ENCODE measurements at places on chromosomes 7 and 10.

DNA sequence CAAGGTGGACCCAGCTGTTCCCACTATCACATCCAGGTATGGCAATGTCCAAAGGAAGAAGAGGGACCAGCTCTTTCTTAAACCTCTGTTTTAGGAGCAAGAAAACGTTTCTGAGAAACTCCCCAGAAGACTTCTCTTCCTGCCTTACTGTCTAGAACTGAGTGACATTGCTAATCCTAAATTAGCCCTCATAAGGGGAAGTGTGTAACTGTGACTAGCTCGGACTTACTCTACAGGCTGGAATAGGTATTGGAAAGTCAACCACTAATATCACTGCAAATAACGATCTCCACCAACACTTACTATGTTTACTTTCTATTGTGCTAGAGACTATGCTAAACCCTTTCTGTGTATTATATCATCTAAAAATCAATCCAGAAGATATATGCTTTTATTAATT, 49.9 kb upstream of the RELN start:
- no peak for DNase-seq

DNA sequence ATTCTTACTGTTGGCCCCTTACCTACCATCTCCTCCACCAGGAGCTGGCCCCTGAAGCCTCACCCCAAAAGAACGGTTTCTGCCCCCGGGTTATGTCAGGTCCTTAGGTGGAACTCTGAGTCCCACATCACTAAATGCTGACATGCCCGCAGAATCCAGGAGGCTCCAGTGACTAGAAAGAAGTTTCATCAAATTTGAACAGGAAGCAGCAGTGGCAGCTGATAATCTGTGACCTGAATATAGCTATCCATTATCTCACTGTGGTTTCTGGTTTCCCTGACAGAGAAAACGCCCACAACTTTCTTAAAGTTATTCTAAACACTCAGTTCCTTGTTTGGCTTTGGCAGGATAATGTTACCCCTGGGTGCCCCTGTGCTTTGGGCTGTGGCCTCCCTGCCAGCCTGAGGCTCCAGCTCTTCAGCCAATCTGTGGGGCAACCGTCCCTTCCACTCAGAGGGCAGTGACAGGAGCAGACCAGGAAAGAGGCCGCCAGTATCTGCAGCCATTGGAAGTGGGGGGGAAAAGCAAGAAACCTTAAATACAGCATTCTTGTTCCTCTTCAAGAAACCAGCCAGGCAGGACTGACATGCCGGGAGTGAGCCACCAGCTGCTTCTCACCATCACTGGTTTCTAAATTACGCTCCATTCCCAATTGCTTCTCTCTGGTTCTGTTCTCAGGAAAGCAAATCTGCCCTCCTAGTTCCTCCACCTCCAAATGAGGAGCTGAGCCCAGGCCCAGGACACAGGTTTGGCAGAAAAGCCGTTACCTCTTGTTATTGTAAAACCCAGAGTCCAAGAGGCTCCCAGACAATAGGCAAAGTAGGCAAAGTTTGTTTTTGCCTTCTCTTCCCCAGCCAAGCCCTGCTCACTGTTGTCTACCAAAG, 41.2 kb upstream of the VCL start:
- DNase-seq = no peak

GRCh38 chr7:5702876-5703571, 78.4 kb downstream of the RNF216 start:
- no peak for DNase-seq

DNA sequence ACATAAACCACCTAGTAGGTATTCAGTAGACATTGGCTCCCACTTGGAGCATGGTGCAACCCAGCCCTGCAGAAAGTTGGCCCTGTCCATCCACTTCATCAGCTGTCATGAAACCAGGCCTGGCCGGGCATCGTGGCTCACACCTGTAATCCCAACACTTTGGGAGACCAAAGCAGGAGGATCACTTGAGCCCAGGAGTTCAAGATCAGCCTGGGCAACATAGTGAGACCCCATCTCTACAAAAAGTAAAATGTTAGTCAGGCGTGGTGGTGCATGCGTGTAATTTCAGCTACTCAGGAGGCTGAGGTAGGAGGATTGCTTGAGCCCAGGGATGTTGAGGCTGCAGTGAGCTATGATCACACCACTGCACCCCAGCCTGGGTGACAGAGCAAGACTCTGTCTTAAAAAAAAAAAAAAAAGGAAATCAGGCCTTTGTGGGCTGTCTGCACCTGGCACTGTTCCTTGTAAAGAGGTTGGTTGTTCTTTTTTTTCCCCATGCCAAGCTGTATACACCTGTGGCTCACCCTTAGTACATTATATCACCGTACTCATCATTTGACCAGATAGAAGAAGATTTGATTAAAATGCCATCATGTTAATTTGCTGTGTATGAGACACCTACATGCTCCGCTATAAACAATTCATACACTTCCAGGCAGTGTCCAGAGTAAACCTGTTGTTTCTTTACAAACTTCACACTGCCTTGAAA, 45.4 kb upstream of the GRID1 start:
- no peak for DNase-seq

DNA sequence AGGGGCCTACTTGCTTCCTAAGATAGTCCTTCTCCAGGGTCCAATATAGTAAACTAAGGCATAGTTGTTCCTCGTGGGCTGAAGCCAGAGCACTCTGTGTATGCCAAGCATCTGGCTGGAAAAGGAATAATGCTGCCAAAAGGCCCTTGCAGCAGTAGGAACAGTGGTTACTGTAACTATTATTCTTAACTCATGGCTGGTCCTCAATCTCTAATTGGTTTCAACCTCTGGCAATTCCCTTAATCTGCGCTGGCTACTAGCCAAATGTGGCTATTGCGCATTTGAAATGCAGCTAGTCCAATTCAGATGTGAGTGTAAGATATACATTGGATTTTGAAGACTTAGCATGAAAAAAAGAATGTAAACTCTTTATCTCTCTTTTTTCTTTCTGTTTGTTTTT, 27.8 kb upstream of the LBX1 start:
- DNase-seq = no peak

DNA sequence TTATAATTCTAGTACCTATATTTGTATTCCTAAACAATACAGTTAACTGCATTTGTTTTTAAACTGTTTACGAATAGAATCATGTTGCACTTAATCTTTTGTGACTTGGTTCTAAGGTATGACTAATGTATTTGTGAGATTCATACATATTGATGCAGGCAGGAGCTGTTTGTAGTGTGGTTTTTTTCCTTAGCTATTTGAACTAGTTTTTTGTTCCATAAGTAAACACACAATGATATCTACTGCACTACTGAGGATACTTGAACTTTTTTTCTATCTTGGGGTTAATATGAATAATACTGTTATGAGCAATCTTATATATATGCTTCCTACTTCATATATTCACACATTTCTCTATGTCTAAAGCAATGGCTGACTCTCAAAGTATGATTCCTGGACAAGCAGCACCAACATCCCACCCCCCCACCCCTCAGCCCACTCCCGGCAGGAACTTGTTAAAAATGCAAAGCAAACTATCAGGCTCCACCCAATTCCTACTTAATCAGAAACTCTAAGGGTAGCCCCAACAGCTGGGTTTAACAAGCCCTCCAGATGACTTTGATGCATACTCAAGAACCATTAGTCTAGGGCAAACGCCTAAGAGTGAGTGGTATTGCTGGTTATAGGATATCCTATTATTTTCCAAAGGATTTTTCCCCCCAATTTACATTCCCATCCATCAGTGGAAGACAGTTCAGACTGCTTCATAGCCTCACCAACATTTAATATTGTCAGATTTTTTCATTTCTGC, 25.8 kb downstream of the BRAF start:
- DNase-seq = no peak

DNA sequence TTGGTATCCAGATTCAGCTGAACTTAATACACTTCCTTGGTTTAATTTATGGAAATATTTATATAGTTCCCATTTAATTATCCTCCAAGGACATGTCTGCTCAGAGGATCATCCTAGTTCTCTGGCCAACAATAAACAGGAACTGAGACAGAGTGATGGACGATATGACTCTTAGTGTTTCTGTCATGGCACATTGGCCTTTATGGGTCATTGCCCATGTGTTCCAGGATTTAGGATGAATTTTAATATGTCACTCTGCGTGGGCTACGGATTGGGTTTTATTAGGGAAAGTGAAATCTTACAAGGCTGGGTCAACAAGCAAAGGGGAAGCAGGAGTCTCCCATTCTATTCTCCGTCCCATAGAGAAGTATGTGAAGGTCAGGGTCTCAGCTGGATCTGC, 18.8 kb upstream of the TNPO3 start:
- no peak for DNase-seq

GRCh38 chr7:74042746-74043522, 15.0 kb downstream of the ELN start:
- DNase-seq = no peak

GRCh38 chr7:123725586-123726171, 23.1 kb downstream of the WASL start:
- no peak for DNase-seq

DNA sequence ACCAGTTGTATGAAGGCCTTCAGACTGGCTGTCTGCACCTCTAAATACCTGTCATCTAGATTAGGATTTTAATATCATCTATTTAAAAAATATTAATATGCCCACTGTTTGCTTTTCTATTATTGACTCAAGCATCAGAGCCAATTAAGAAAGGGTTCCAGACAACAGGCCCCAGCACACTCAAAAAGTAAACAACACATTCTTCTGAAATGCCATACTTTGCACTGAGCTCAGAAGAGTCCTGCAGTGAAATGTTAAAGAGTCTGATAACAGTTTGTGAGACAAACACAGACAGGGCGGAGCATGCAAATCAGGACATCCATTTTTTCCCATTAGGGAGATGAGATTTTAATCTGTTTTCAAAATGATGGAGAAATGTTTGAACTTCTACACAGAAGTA, 45.9 kb upstream of the KLF6 start:
- no peak for DNase-seq

DNA sequence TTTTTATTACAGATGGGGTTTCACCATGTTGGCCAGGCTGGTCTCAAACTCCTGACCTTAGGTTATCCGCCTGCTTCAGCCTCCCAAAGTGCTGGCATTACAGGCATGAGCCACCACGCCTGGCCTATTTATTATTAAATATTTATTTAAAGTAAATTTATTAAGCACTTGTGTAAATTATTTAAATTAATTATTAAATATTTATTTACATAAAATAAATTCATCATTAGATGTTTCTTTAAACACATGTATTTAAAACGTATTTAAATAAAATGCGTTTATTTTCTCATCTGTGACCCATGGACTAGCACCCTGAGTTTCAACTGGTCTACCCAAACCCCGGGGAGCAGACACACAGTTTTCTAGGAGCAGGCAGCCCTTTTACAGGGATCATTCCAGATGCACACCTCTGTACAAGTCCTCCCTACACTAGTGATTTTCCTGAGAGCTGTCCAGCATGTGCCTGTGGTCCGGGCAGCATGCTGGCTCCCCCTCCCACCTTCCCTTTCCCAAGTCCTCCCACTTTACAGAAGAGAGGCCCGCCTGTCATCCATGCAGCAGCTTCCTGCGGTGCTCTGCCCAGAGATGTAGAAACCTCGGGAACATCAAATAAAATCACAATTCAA, 89.2 kb upstream of the ATP6V0A4 start:
- no peak for DNase-seq

DNA sequence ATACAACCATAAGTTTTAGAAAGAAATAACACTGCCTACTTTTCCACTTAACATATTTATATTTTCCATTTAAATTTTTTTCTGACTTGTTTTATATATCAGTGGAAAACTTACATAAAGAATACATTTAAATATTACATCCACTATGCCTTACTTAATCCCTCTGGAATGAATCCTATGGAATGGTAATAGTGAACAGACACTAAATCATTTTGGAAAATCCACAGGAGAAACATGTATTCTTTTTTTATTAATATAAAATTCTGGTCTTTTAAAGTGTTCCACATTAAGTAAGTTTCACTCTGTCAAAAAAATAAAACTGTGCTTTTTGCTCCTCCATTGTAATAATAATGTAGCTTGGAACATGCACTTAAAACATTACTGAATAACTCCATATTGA, 236.8 kb upstream of the LRRN3 start:
- DNase-seq = no peak

DNA sequence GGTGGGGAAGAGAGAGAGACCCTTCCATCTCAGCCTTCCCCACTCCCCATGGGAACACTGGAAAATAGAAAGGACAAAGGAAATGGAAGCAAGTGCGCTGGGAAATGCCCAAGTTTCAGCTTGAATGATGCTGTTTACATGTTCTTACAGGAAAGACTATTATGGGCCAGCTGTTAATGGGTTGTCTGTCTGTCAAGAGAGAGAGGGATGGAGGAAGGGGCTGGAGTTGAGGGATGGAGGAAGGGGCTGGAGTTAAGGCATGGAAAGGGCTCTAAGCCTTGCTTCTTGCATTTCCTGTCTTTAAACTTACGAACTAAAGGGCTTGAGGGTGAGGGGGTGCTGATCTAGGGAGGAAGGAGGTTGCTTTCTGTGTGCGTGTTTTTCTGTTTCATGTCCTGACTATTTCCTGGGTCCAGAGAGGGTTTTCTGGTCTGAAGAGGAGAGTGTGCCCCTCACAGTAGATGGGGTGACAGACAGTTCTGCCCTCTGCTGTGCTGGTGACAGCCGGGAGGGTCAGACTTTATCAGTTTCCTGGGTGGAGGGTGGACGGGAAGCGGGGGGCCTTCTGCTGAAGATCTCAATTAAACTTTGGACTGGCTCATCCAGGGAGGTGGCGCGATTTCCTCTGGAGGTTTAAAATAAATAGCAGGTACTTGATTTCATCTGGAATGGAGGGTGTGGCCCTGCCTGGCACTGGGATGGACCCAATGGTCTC, 30.5 kb downstream of the GRK5 start:
- DNase-seq = no peak

- no peak for DNase-seq
Measured at GRCh38 chr10:88754287-88754686, 5.5 kb upstream of the LIPN start.

GRCh38 chr10:101363850-101364400, 10.0 kb downstream of the BTRC start:
- no peak for DNase-seq

GRCh38 chr10:18479502-18479901, 171.9 kb downstream of the NSUN6 start:
- no peak for DNase-seq

DNA sequence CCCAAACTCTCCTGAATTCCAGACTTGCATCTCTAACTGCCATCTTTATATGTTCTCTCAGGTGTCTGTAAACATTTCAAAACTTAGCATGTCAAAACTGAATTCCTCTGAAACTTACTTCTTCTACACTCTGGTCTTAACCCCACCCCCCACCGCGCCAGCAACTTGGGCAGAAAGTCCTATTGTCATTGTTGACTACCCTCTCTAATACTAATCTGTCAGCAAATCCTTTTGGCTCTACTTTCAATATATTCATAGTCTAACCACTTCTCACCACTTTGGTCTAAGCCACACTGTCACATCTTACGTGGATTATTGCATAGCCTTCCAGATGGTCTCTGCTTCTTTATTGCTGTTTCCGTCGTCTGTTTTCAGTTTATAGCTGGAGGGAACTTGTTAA, 86.6 kb downstream of the AHCYL2 start:
- DNase-seq = no peak

GRCh38 chr10:116747325-116747724, 5.0 kb upstream of the HSPA12A start:
- no peak for DNase-seq

DNA sequence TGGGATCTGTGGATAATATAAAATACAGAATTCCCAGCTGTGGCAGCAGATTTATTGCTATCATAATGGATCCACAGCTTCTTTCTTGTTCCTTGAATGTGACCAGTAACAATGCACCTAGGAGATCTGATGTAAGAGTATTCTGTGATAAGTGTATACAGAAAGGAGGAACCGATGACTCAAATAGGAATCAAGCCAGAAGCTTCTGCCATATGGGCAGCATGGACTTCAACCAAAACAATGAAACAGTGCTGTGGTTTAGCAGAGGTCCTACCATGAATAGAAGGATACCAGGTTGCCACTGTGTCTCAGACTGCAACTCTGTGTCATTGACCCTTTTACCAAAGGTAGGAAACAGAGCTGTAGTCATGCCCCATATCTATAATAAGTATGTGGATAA, 81.8 kb downstream of the PTPRZ1 start:
- DNase-seq = no peak

Data from effector CD8-positive, alpha-beta T cell (primary cell).